ENCODE measurements at places on chromosomes 13 and 19.

GRCh38 chr13:32609428-32609827 is 23.2 kb downstream of the PDS5B start:
- no peak overlapping the region for H3K27ac ChIP-seq
- H3K4me3 ChIP-seq = no peak overlapping the region
- H3K36me3 ChIP-seq = no peaks in the 10 kb centered on the region
- no peak for DNase-seq
- H3K4me1 ChIP-seq = no peaks in the 10 kb centered on the region
- H3K27me3 ChIP-seq = no peaks in the 10 kb centered on the region

DNA sequence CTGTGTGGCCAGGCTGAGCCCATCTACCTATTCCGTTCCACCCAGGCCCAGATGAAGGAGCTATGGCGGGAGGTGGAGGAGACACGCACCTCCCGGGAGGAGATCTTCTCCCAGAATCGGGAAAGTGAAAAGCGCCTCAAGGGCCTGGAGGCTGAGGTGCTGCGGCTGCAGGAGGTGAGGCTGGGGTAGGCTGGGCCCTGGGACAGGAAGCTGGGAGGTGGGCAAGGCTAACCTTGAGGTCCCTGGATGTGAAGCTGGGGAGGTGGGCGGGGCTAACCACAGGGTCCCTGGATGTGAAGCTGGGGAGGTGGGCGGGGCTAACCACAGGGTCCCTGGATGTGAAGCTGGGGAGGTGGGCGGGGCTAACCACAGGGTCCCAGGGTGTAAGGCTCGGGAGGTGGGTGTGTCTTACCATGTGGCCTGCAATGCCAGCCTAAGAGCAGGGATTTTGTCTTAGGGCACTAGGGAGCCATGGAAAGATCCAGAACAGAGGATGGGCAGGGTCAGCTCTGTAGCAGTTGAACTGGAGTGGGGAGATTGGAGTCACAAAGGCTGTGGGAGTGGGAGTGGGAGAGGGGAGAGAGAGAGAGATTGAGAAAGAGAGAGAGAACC is 36.9 kb downstream of the KCNC3 start:
- H3K36me3 ChIP-seq = peaks cover 73% of the 10 kb centered on the region
- no peak overlapping the region for H3K4me3 ChIP-seq
- peaks cover 34% of the 10 kb centered on the region for H3K27me3 ChIP-seq
- H3K4me1 ChIP-seq = no peaks in the 10 kb centered on the region

- no peak overlapping the region for H3K27ac ChIP-seq
- no peaks in the 10 kb centered on the region for H3K4me1 ChIP-seq
- no peak for DNase-seq
- no peak overlapping the region for H3K4me3 ChIP-seq
- peaks cover 8% of the 10 kb centered on the region for H3K36me3 ChIP-seq
Observed at GRCh38 chr13:73850104-73850873, 283.9 kb downstream of the KLF12 start.

- no peak for DNase-seq
- H3K27ac ChIP-seq = no peak overlapping the region
- peaks cover 25% of the 10 kb centered on the region for H3K4me1 ChIP-seq
- no peak overlapping the region for H3K4me3 ChIP-seq
- no peaks in the 10 kb centered on the region for H3K27me3 ChIP-seq
Observed at GRCh38 chr13:112718318-112718717, 28.5 kb downstream of the ATP11A start.

DNA sequence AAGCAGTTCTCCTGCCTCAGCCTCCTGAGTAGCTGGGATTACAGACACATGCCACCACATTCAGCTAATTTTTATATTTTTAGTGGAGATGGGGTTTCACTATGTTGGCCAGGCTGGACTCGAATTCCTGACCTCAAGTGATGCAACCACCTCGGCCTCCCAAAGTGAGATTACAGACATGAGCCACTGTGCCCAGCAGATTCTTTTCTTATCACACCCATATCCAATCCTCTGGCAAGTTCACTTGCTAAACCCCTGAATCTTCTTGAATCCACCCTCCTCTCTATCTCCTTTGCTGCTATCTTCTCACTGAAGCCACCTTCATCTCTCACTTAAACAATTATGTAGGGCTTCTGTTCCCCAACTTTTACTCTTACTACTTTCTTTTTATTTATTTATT is 17.5 kb downstream of the TMEM143 start:
- no peak overlapping the region for H3K4me3 ChIP-seq
- H3K4me1 ChIP-seq = no peaks in the 10 kb centered on the region
- no peak overlapping the region for H3K27ac ChIP-seq

GRCh38 chr19:11208561-11209471 is 11.5 kb upstream of the KANK2 start:
- DNase-seq = no peak
- H3K4me3 ChIP-seq = no peak overlapping the region
- H3K36me3 ChIP-seq = peaks cover 70% of the 10 kb centered on the region
- no peaks in the 10 kb centered on the region for H3K27me3 ChIP-seq
- H3K27ac ChIP-seq = no peak overlapping the region

DNA sequence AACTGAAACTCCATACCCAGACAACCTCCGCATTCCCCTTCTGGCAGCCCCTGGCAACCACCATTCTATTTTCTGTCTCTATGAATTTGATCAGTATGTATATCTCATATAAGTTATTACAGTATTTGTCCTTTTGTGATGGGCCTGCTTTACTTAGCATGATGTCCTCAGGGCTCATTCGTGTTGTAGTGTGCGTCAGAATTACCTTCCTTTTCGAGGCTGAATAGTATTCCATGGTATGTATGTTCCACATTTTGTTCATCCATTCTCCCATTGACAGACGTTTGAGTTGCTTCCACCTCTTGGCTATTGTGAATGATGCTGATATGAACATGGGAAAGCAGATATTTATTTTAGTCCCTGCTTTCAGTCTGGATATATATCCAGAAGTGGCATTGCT is 5.0 kb downstream of the PLEKHF1 start:
- peaks cover 44% of the 10 kb centered on the region for H3K4me1 ChIP-seq
- H3K27me3 ChIP-seq = no peaks in the 10 kb centered on the region
- no peak overlapping the region for H3K4me3 ChIP-seq
- no peak for DNase-seq
- peaks cover 17% of the 10 kb centered on the region for H3K36me3 ChIP-seq
- H3K27ac ChIP-seq = peak overlapping the region; percentile 90

DNA sequence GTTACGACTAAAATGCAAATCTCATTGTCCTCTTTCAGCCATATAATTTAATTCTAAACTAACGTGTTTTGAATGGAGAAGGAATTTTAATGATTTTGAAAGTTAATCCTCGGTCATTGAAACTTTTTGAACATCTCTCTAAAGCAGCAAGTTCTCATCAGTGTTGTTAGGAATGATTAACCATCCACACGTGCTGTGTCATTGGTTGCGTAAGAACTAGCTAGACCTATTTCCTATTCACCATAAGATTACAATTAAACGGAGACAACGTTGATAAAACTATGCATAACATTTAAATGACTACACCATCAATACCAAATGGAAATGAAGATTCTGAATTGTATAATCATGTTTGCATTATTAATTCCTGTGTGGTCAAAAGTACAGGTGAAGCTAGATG is 155.6 kb upstream of the IRS2 start:
- H3K4me3 ChIP-seq = no peak overlapping the region
- H3K27me3 ChIP-seq = no peaks in the 10 kb centered on the region
- no peaks in the 10 kb centered on the region for H3K4me1 ChIP-seq

GRCh38 chr13:28582225-28582891 is 76.6 kb upstream of the POMP start:
- no peaks in the 10 kb centered on the region for H3K36me3 ChIP-seq
- no peaks in the 10 kb centered on the region for H3K27me3 ChIP-seq
- no peak for DNase-seq

DNA sequence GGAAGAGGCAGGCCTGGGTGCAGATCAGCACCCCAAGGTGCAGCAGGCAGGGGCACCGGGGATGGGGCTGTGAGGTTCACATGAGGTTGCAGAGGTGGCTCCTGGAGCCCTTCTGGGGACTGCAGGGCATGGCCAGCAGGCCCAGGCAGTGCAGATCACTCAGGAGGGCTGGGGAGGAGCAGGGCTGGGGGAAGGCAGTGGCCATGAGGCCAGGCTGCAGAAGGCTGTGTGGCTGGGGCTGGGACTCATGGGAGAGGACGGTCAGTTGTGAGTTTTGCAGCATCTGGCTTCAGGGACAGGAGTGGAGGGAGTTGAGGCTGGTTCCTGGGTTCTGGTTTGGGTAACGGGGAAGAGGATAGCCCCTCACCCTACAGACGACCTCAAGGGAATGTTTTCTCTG is 7.3 kb downstream of the WDR88 start:
- no peaks in the 10 kb centered on the region for H3K36me3 ChIP-seq
- H3K4me3 ChIP-seq = no peak overlapping the region
- H3K4me1 ChIP-seq = peaks cover 11% of the 10 kb centered on the region
- peaks cover 11% of the 10 kb centered on the region for H3K27me3 ChIP-seq
- no peak overlapping the region for H3K27ac ChIP-seq
- no peak for DNase-seq

- DNase-seq = peak; percentile 22
- H3K4me3 ChIP-seq = no peak overlapping the region
- H3K36me3 ChIP-seq = peaks cover 3% of the 10 kb centered on the region
- no peaks in the 10 kb centered on the region for H3K27me3 ChIP-seq
- H3K4me1 ChIP-seq = peaks cover 7% of the 10 kb centered on the region
Observed at GRCh38 chr13:112697756-112698655, 8.2 kb downstream of the ATP11A start.

GRCh38 chr13:76132532-76132931 is 496.4 kb downstream of the LMO7 start:
- no peaks in the 10 kb centered on the region for H3K4me1 ChIP-seq
- H3K27me3 ChIP-seq = no peaks in the 10 kb centered on the region
- DNase-seq = no peak
- no peak overlapping the region for H3K4me3 ChIP-seq

GRCh38 chr13:33745370-33746324 is 72.3 kb upstream of the RFC3 start:
- H3K4me3 ChIP-seq = no peak overlapping the region
- no peak for DNase-seq
- peaks cover 7% of the 10 kb centered on the region for H3K4me1 ChIP-seq
- no peaks in the 10 kb centered on the region for H3K27me3 ChIP-seq
- H3K27ac ChIP-seq = no peak overlapping the region

DNA sequence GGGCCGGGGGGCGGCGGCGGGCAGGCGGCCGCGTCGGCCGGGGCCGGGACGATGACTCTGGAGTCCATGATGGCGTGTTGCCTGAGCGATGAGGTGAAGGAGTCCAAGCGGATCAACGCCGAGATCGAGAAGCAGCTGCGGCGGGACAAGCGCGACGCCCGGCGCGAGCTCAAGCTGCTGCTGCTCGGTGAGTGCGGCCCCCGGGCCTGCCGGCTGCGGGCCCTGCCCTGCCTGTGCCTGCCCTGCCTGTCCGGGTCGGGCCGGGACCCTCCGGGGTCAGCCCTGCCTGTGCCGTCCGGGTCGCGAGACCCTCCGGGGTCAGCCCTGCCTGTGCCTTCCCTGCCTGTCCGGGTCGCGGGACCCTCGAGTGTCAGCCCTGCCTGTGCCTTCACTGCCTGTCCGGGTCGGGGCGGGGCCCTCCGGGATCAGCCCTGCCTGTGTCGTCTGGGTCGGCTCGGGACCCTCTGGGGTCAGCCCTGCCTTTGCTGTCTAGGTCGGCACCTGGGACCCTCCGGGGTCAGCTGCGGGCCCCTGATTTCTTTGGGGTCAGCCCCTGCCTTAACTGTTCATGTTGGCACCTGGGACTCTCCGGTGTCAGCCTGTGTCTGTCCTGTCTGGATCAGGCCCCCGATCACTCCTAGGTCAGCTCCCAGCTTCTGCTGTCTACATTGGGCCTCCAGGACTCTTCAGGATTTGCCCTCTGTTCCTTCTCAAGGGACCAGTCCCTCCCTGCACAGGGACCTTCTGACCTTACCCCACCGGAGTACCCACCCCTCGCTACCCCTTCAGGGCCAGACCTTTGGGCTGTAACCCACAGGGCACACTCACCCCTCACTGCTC is 659 bp downstream of the GNA11 start:
- H3K4me3 ChIP-seq = peak overlapping the region; percentile 74
- H3K27ac ChIP-seq = peak overlapping the region; percentile 65
- peaks cover 57% of the 10 kb centered on the region for H3K4me1 ChIP-seq
- no peaks in the 10 kb centered on the region for H3K36me3 ChIP-seq
- DNase-seq = no peak
- H3K27me3 ChIP-seq = no peaks in the 10 kb centered on the region

DNA sequence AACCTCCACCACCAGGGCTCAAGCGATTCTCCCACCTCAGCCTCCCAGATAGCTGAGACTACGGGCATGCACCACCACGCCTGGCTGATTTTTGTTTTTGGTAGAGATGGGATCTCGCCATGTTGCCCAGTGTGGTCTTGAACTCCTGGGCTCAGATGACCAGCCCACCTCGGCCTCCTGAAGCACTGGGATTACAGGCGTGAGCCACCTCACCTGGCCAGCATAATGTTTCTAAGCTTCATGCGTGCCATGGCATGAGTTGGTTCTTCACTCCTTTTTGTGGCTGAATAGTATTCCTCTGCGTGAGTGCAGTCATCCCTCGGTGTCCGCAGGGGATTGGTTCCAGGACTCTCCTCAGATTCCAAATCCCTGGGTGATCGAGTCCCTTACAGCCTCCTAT is 4.2 kb upstream of the ZNF579 start:
- no peaks in the 10 kb centered on the region for H3K27me3 ChIP-seq
- no peak for DNase-seq
- H3K36me3 ChIP-seq = no peaks in the 10 kb centered on the region
- peak overlapping the region; percentile 81 for H3K27ac ChIP-seq
- peaks cover 31% of the 10 kb centered on the region for H3K4me1 ChIP-seq

DNA sequence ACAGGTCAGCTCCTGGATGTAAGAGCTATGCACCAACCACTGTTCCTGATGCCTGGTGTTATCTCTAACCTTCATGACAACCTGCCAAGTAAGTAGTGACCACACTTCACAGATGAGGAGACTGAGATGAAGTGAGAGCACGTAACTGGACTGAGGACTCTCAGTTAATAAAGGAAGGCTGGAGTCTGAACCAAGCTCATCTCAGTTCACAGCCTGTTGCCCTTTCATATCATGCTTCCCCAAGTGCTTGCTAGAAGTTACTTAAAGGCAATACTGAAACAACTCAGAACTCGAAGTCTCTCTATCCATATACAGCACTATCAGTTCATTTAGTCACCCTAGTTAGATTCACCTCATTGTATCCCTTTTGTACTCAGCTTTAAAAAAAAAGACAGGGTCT is 119.7 kb downstream of the ABCC4 start:
- peaks cover 13% of the 10 kb centered on the region for H3K36me3 ChIP-seq
- peaks cover 3% of the 10 kb centered on the region for H3K4me1 ChIP-seq
- H3K27me3 ChIP-seq = no peaks in the 10 kb centered on the region
- no peak overlapping the region for H3K27ac ChIP-seq

DNA sequence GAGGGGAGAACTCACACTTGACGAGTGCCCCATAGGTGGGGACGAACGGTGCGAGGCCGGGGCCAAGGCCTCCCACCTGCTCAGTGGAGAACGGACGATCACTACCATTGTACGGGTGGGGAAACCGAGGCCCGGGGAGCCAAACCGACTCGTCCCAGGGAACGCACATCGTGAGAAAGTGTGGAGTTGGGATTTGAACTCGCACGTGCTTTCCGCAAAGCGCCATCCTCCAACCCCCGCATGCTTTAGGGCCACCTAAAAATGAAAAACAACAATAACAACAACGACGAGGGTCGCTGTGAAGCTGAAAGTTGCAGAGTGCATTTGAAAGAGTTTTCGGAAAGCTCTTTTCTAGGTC is 458 bp downstream of the ARHGEF1 start:
- no peak for DNase-seq
- H3K27me3 ChIP-seq = no peaks in the 10 kb centered on the region
- H3K27ac ChIP-seq = peak overlapping the region; percentile 94

GRCh38 chr19:53808710-53809125 is 15.4 kb downstream of the NLRP12 start:
- H3K4me1 ChIP-seq = no peaks in the 10 kb centered on the region
- peak; percentile 51 for DNase-seq
- no peak overlapping the region for H3K27ac ChIP-seq
- no peak overlapping the region for H3K4me3 ChIP-seq

- no peak for DNase-seq
- no peaks in the 10 kb centered on the region for H3K4me1 ChIP-seq
- H3K27ac ChIP-seq = no peak overlapping the region
- no peaks in the 10 kb centered on the region for H3K27me3 ChIP-seq
Observed at GRCh38 chr13:86193281-86193680, 394.1 kb upstream of the SLITRK6 start.
